ENCODE measurements at places on chromosomes 2 and 18.

DNA sequence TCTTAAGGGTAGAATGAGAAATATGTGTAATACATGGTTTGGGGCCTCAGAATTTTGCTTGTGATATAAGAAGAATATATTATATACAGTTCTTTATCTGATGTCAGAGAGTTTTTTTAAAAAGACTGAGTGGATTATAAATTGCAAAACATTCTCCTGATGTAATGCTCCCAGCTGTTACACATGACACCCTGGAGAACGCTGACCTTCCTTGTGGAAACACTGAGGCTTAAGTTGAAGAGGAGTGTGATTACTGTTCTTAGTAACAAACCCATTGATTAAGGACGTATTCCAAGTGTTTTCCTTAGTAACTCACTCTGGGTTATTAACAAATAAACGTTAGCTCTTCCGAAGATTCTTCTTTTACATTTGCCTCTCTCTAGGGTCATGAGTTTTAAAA is 1069.3 kb upstream of the CNTNAP5 start:
- no peak for DNase-seq

DNA sequence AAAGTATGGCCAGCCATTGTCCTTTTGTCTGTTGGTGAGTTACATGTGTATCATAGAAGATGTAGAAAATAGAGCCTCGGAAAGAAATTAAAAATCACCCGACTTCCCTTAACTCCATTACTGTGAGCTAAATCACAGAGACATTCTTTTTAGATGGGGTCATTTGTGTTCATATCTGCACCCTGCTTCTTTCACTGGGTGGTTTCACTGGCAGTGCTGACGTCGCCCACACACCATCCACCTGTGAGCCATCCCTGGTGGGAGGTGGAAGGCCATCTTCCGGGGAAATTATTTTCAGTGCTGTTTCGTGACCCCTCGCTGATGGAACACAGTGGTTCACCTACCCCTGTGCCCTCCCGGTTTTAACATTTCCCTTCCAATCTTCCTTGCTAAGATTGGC is 21.2 kb downstream of the SH3BP4 start:
- no peak for DNase-seq

- DNase-seq, result no peak
Observed at GRCh38 chr2:150142561-150142960, 344.9 kb downstream of the RND3 start.

- DNase-seq, result no peak
Observed at GRCh38 chr18:40066368-40066767, 1888.7 kb upstream of the PIK3C3 start.

GRCh38 chr2:207163053-207163755 is 2.5 kb downstream of the KLF7 start:
- no peak for DNase-seq

GRCh38 chr2:63658176-63658968 is 69.6 kb downstream of the MDH1 start:
- no peak for DNase-seq
